ENCODE measurements at places on chromosomes 11 and 22.

GRCh38 chr22:37303821-37304274 lies 21.5 kb downstream of the CYTH4 start:
- DNase-seq, result no peak

- no peak for DNase-seq
Observed at GRCh38 chr11:128431931-128432330, 155.4 kb downstream of the ETS1 start.

DNA sequence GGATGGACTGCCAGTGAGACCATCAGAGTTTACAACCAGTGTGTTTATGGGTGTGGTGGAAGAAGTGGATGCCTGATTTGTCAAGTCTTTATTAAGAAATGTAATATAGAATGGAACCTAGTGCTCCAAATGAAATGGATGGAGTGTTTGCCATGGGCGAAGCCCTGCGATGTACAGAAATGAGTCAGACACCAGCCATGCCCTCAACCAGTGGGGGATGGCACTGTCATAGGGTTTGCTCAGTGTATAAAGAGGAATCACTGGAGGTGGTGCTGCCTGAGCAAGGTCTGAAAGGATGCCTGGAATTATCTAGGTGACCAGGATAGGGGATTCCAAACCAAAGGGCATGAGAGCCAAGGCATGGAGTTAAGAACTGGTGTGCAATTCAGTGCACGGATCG lies 120.9 kb upstream of the MTNR1B start:
- DNase-seq, result no peak

GRCh38 chr11:86799680-86800075 lies 664 bp upstream of the PRSS23 start:
- DNase-seq, result peak; percentile 21

DNA sequence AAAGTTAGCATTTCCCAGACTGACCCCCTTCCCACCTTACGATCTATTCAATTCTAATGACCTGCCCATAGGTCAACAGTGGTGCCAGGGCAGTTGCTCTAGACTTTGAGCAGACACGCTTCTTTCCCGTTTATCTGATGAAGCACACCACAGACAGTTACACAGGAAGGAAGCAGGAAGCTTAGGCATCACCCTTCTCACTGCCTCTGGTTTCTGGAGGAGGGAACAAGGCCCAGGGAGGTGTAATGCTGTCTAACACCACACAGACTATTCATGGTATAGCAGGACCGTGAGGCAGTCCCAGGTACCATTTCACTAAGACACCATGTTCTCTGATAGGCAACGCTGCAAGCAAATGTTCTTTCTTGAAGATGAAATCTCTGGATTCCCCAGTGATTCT lies 279.4 kb downstream of the NTM start:
- no peak for DNase-seq

All from SK-N-DZ (cell line).